ENCODE measurements at places on chromosomes 11 and 22.

DNA sequence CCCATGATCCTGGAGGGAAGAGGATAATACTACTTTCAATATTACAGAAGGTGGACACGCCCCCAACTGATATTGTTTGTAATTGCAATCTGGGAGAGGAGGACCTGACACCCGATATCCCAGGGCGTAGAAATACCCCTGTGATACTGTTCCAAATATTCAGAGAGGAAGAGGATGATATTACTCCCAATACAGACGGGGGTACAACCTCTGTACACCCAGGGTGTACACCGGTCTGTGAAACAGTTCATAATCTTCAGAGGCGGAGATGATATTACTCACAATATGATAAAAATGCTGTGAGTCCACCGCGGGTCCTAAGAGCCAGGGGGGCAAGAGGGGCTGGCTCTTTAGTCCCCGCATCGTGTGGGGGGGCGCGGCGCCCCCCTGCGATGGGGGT is 57.2 kb upstream of the ALDH3B2 start:
- DNase-seq, result no peak

- peak; percentile 10 for DNase-seq
Measured at GRCh38 chr11:77467233-77467632, 6.7 kb downstream of the PAK1 start.

GRCh38 chr11:62373464-62374119 is 36.3 kb downstream of the ASRGL1 start:
- no peak for DNase-seq

- no peak for DNase-seq
Measured at GRCh38 chr11:37972691-37973090, 1374.7 kb upstream of the RAG2 start.

DNA sequence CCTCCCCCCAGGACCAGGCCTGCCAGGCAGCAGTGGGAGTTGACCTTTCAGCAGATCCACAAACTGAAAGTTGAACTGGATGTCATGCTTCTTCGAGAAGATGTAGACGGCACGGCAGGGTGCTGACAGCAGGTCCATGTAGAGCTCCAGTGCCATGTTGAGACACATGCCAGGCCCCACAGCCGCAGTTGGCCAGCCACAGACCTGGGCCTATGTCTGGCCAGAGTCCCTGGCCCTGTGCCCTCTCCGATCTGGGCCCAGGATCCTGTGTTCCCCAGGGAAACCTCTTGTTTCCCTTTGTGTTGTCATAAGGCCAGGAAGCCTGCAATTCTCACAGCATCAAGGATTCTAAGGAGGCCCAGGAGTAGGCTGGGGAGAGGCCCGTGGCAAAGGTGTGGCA is at the start of gene GSTT4:
GSTT4 (minus strand) TSS at position 253 of the 400 bp plus-strand sequence; CDS start at position 156, 97 bp downstream.
- no peak for DNase-seq

Measured in A549 (cell line).